ENCODE measurements at places on chromosomes 3 and 15.

- no peak for DNase-seq
Measured at GRCh38 chr15:86664581-86664980, 584.9 kb downstream of the AGBL1 start.

- DNase-seq: no peak
Measured at GRCh38 chr15:73870700-73871408, 2.5 kb upstream of the TBC1D21 start.

DNA sequence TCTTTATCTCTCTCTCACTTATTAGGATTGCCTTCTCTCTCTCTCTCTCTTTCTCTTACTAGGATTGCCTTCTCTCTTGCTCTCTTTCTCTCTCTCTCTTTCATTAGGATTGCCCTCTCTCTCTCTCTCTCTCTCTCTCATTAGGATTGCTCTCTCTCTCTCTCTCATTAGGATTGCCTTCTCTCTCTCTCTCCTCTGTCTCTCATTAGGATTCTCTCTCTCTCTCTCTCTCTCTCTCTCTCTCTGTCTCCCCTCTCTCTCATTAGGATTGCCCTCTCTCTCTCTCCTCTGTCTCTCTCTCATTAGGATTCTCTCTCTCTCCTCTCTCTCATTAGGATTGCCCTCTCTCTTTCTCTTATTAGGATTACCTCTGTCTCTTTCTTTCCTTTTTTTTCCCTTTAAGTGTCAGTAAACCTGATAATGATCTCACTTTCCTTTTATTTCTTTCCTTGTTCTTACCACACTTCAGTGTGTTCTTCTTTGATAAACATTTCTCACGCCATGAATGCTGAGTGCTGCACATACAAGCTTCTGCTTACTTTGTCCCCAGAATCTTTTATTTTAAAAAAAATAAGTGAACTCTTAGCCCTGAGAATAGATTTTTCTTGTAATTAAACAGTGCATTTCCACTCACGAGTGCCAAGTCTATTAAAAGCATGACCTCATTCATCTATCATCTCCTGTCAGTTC, 243.4 kb upstream of the TBC1D5 start:
- no peak for DNase-seq

DNA sequence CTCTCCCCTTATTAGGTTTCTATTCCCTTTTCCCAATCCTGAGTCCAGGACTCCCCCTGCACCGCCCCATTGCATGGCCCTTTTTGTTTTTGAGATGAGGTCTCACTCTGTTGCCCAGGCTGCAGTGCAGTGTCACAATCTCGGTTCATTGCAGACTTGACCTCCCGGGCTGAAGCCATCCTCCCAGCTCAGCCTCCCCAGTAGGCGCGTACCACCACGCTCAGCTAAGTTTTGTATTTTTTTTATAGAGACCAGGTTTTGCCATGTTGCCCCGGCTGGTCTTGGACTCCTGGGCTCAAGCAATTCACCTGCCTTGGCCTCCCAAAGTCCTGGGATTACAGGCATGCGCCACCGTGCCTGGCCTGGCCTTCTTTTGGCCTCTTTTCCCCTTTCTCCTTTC, 29.3 kb downstream of the PDIA5 start:
- no peak for DNase-seq

DNA sequence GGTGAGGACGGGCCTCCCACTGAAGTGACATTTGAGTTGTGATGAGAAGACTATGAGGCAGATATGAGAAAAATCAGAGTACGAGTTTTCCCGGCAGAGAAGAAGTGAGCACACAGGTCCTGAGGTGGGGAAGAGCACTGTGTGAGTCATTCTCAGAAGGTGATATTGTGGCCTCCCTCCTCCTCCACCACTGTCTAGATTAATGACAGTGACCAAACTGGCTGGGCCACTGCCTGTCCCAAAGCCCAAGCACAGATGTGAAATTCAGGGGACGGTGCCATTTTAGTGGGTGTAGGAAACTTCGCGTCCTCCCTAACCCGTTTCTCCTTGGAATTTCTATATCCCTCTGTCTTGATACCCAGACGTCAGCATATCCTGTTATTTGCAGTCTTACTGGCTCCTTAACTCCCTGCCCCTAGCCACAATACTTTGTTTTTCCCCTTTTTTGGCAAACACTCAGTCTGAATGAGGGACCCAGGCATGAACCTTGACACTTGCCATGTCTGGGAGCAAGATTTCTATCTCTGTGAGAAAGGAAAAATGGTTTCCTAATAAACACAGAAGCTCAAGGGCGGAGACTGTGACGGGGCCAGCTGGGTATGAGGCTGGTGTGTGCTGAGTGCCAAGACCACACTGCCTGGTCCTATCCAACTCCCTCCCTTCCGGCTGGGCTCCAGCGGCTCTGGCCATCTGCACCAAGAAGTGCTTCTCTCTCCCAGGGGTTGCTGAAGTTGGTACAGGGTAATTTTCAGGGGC, 15.2 kb downstream of the PRICKLE2 start:
- DNase-seq: peak; percentile 81

- DNase-seq: no peak
Measured at GRCh38 chr3:4987538-4988296, 8.5 kb downstream of the BHLHE40 start.

GRCh38 chr3:11618904-11619303, 24.8 kb downstream of the VGLL4 start:
- no peak for DNase-seq

GRCh38 chr15:90262426-90262825, 3.0 kb upstream of the NGRN start:
- DNase-seq: no peak

- no peak for DNase-seq
Measured at GRCh38 chr3:153169793-153170383, 7.9 kb downstream of the RAP2B start.

DNA sequence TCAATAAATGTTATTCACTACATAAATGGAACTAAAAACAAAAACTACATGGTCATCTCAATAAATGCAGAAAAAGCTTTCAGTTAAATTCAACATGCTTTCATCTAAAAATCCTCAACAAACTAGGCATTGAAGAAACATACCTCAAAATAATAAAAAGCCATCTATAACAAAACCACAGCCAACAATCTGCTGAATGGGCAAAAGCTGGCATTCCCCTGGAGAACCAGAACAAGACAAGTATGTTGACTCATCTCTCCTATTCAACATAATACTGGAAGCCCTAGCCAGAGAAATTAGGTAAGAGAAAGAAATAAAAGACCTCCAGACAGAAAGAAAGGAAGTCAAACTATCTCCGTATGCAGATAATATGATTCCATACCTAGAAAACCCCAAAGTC, 759.9 kb downstream of the EPHA3 start:
- DNase-seq: no peak

DNA sequence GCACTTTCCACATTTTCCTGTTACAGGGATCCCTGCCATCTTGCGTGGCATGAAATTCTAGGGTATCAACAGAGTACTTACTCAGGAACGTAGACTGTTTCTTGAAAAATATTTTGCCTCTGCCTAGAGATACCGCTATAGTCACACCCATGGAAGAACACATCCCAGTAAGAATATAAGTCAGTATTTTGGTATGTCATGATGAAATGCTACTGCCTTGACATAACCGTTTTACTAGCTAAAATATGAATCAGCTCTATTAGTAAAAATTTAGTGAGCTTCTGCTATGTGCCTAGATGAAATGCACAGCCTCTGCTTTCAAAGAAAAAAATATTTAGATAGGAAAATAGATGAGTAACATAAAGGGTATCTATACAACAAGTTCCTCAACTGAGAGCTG, 276.4 kb downstream of the TBC1D5 start:
- DNase-seq: no peak

All from AG20443 (cell line).